ENCODE measurements at places on chromosomes 2 and 18.

- no peak for DNase-seq
Observed at GRCh38 chr2:124607679-124608078, 582.6 kb downstream of the CNTNAP5 start.

DNA sequence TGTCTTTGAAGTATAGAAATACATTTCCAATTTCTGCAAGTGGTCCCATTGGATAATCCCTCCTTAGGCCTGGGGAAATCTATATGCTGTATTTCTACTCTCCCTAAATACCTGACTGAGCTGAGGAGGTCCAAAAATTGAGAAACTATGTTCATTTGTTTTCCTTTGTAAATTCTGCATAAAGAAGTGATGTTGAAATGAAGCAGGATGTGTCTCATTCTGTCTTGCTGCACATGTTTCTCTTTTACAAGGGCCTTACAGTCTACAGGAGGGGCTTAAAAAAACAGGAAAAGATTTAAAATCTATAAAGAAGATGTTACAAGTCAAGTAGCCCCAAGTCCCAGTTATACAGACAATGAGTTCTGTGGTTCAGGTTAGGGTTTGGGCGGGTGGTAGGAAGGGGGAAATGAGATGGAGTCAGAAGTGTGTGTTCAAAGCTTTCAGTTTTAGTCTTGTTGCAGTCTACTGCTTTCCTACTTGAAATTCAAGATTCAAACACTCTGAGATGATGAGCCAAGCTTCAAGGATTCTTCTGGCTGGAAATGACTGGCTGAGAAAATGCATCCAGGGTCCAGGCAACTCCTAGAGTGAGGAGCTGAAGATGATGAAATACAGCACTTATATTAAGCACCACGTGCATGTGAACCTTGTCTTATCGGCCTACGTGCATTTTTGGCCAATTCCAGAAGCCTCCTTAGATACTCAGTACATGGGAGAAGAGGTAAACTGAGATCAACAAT, 146.3 kb upstream of the CELF4 start:
- DNase-seq, result no peak

DNA sequence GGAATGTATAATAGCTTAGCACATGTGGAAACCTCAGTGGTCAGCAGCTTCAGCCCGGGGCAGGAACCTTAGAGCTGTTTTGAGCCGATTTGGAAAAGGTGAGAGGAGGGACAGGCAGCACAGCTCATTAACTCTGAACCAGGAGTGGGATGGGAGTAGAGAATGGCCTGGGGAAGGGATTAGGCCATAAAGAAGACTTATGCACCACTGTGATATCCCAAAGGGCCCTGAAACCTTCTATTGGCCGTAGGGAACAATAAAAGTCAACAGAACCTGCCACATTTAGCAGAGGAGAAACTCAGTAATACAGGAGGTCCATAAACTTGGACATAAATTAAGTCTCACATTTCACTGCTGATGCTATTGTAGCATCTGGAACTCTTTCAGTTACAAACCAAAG, 124.2 kb upstream of the REV1 start:
- no peak for DNase-seq

DNA sequence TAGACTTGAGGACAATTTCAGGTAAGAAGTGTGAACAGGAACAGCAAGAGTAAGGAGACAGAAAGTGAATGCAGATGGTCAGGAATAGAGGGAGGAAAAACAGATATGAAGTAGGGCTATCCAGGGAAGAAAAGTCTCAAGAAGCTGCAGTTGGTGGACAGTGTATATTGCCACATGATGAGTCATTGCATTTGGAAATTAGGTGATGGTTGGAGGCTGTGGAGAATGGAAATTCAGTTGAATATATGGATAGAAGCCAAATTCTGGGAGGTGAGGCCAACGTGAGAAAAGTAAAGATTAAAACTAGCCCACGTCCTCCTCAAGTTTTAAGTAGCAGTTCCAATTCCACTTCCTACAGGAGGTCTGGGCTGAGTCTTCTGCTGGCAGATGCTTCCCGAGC, 158.4 kb downstream of the UBE2E3 start:
- no peak for DNase-seq

DNA sequence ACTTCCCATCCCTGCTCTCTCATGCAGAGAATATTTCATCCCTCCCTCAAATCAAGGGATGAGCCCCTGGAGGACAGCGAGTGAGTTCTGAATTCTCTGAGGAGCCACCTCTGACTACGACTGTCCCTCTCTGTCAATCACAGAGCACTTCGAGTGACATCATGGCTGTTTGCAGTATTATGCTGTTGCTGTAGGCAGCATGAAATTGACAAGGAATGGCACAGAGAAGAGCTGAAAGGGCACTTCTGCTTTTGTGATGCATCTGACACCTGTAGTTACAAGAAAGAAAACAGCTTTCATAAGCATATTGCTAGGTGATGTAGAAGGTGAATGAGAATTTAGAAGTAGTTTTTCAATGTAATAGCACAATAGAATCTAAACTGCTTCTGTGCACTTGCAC, 166.9 kb downstream of the ARHGAP15 start:
- no peak for DNase-seq

DNA sequence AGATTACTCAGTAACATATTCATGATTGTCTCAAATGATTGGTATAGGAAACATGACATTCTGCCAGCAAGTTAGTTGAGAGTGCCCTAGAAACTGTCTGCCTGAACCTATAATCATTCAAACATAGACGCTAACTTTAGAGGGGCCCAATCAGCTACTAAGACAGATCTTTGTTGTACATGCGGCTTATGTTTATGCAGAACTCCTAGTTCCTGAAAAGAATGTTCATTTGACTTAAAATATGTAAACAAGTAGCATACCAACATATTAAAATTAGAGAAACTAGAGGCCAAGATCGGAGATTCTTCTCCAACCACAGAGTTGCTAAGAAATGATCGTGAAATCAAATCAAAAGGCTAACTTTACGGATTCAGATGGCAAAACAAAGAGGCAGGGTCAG, 4.2 kb upstream of the METAP1D start:
- no peak for DNase-seq

- DNase-seq, result no peak
Observed at GRCh38 chr2:190093793-190094192, 31.3 kb upstream of the MSTN start.

GRCh38 chr2:88666576-88666975, 24.9 kb upstream of the RPIA start:
- DNase-seq, result no peak

GRCh38 chr2:119753041-119753929, 6.4 kb upstream of the PTPN4 start:
- peak; percentile 47 for DNase-seq

DNA sequence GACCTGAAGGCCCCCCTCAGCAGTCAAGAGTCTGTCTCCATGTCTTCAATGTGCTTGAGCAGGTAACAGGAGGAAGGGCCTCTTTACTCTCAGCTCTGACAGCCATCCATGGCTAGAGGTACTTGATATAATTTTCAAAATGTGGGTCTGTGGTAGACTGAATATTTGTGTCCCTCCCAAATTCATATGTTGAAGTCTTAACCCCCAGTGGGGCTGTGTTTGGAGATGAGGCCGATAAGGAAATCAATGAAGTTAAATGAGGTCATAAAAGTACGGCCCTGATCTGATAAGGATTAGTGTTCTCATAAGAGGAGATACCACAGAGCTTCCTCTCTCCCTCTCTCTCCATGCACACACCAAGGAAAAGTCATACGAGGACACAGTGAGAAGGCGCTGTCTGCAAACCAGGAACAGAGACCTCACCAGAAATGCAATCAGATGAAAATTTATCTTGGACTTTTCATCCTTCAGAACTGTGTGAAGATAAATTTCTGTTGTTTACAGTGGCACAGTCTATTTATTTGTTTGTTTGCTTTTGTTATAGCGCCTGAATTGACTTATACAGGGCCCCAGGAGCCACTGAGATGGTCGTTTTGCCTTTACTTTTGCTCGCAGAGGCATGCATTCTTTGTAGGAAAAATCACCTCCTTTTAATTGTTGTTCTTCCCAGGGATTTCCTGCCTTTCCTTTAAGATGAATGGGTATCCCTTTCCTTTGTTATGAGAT, 274.8 kb upstream of the TRIB2 start:
- no peak for DNase-seq

GRCh38 chr18:39749154-39749553, 2183.6 kb upstream of the CELF4 start:
- no peak for DNase-seq

DNA sequence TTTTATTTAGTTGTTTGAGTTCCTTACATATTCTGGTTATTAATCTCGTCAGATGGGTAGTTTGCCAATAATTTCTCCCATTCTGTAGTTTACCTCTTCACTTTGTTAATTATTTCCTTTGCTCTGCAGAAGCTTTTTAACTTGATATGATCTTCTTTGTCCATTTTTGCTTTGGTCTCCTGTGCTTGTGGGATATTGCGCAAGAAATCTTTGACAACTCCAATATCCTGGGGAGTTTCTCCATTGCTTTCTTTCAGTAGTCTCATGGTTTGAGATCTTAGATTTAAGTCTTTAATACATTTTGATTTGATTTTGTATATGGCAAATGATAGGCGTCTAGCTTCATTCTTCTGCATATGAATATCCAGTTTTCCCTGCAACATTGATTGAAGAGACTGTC, 389.2 kb downstream of the LRP1B start:
- DNase-seq, result no peak

- no peak for DNase-seq
Observed at GRCh38 chr2:234851451-234851850, 100.4 kb upstream of the SH3BP4 start.

DNA sequence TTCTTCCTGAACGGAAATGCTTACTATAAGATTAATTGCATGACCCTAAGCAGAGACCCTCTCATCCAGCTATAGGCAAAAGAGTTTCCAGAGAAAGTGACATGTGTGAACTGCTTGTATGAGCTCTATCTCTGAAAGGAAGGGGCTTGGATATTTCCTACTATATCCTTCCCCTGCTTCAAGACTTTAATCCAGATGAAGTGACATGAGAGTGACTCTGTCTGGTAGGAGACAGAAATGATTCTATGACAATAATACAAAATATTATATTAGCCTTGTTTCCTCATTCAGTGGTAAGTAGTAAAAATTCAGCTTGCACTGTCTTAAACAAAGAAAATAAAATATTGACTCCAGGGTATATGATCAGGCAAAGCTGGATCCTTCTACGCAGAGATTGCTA, 37.5 kb downstream of the NABP1 start:
- no peak for DNase-seq

GRCh38 chr2:98761267-98761781, 30.4 kb upstream of the MGAT4A start:
- peak; percentile 63 for DNase-seq

- no peak for DNase-seq
Observed at GRCh38 chr18:41864216-41864615, 90.8 kb upstream of the PIK3C3 start.

DNA sequence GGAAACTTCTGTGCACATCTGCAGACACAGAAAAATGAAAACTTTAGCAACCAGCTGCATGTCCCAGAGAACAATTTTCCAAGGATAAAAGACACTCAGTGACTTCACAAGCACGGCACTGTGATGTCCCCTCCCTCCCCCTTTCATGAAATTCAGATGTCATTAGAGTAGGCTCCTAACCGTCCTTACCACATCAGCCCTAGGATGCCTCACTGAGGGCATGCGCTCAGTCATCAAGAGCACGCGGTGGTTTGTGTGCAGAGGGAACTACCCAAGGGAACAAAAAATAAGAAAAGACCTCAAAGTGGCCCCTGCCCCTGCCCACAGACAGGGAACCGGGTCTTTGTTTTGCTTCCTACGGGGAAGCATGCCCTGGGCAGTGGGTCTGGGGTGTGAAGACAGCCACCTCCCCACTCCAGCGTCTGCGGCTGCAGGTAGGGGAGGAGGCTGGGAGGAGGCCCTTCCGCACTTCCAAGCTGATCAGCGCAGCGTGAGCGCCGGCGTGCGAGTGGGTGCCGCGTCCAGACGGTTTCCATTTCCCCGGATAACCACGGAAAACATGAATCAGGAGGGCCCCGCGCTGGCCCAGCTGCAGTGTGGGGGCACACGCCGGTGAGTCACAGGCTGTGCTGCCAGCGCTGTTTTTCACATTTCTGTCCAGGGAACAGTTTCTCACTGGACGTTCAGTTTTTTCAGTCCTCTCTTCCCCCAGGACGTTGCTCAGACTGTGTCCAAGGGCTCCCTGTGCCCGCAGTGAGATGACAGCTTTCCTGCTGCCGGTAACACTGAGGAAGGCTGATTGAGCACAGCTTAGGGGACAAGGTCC, 70.6 kb downstream of the COPS8 start:
- no peak for DNase-seq

- no peak for DNase-seq
Observed at GRCh38 chr2:203052539-203052938, 37.9 kb downstream of the NBEAL1 start.

DNA sequence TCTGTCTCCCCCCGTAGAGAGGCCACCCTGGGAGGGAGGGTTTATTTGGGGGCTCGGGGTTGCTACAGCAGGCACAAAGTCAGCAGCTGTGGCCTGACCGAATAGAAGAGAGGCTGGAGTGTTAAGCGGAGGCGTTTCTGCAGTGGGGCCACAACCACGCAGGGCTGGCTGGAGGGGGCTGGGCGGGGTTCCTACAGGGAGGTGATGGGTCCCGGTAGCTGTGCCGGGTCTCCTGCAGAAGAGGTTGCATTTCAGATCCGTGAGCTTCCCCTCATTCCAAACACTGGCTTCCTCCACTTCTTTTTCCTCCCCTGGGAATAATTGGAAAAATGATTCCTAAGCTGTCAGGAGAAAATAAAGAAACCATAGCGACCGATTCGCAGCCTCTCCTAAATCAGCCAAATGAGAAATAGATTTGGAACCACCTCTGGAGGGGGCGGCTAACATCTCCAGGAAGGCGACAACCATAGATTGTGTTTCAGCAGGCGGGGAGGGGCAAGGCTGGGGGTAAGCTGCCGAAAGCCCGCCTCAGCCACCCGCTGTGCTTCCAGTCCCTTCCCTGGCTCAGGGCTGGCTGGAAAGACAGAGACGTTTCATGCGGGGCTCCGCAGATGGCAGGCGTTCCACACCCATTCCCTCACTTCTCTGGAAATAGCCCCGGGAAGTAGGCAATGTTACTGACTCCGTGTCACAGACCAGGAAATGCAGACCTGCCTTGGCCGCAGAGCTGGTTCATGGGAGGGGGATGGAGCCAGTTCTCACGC, 85.6 kb upstream of the TAF1B start:
- no peak for DNase-seq
